ENCODE measurements at places on chromosomes 6 and 20. TPM values are rescaled to one million over a fixed set of nuclear protein-coding genes. Genes with fewer than 3 reads are reported as not detected.

- H3K36me3 ChIP-seq, result no peaks in the 10 kb centered on the region
- no peak overlapping the region for H3K4me3 ChIP-seq
- no peak overlapping the region for H3K27ac ChIP-seq
Observed at GRCh38 chr6:13454286-13455221, 32.8 kb downstream of the GFOD1 start.

DNA sequence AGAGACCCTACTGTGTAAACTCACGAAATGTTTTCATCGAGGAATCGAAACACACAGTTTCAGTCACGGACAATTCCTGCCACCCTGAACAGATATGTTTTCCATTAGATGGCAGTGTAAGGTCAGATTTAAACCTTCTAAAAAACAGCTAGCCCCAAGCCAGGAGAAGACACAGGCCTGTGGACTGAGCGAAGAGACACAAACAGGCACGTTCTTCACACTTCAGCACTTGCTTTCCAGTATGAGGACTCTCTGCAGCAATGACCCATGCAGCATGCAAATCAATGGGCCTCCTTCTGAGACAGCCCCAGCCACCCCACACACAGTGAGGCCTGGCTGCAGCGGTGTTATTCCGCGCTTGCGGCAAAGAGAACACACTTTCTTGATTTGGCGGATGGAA, 31.9 kb downstream of the HUS1B start:
- H3K36me3 ChIP-seq, result peaks cover 6% of the 10 kb centered on the region
- peak; percentile 66 for DNase-seq
- peak overlapping the region; percentile 12 for H3K27ac ChIP-seq
- H3K4me1 ChIP-seq, result peaks cover 33% of the 10 kb centered on the region
- H3K27me3 ChIP-seq, result no peaks in the 10 kb centered on the region

DNA sequence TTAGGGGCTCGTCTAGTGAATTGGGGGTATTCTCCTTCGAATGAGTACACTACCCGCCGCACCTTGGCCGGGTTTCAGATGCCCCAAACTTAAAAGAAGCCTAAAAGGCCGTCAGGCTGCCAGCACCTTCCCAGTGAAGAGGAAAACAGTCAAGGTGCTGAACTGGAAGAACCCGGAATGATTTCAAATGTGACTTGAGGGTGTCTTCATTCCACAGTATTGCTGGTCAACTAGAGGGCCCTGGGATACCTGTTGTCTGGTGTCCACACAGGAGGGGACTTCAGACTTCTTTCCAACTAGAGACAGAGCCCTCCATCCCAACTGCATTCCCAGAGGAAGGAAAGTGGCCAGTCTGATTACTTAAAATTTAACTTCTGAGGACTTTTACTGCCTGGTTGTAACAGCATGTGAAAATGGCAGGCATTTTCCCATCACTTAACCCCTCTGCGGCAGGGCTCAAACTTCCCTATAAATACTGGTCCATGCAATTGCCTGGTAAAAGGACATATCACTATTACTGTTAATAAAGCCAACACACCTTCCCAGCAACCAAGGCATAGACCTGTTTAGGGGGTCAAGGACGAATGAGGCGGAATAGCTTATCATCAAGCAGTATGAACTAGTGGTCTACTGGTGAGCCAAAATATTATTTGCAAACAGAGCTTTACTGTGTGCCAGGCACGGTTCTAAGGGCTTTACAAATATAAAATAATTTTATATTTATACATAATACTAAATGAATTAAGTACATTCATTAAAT, 651 bp upstream of the SAMHD1 start:
- peak overlapping the region; percentile 83 for H3K27ac ChIP-seq
- peaks cover 21% of the 10 kb centered on the region for H3K4me1 ChIP-seq
- no peak for DNase-seq

- no peaks in the 10 kb centered on the region for H3K36me3 ChIP-seq
- no peaks in the 10 kb centered on the region for H3K4me1 ChIP-seq
- peaks cover 2% of the 10 kb centered on the region for H3K27me3 ChIP-seq
- H3K27ac ChIP-seq, result no peak overlapping the region
- H3K4me3 ChIP-seq, result no peak overlapping the region
Observed at GRCh38 chr6:324116-324728, 31.9 kb downstream of the DUSP22 start.

- no peaks in the 10 kb centered on the region for H3K4me1 ChIP-seq
- H3K36me3 ChIP-seq, result no peaks in the 10 kb centered on the region
- no peak for DNase-seq
Observed at GRCh38 chr6:137496368-137496767, 2.2 kb upstream of the OLIG3 start.

Gene FHL5
- total RNA-seq, result not detected

Gene RBM38
- 4.4 TPM for total RNA-seq

DNA sequence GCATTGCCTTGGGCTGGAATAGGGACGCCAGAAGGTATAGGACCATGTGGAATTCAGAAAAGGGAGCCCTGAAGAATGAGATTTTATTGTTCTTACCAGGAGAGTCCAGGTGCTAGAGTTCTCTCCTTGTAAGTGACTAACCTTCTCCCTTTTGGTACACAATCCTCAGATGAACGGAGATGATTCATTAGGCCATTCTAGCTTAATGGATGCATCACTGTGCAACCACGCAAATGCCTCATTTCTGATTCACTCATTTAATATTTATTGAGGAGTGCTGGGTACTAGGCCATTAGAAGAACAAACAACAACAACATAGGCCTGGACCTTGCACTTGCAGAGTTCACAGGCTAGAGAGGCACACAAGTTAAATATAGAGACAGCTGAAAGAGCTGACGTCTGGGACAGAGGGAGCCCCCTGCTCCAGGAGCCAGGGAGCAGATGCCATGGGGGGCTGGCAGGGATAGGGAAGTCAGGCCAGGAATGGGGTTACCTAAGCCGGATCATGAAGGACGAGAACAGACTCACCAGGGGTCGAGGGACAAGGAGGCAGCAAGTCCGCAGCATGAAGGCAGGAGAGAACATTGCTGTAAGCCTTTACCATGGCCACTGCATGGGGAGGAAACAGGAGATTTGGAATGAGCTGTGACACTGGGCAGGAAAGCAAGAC, 179.5 kb upstream of the AKAP12 start:
- H3K27me3 ChIP-seq, result no peaks in the 10 kb centered on the region
- H3K27ac ChIP-seq, result peak overlapping the region; percentile 98
- H3K4me1 ChIP-seq, result peaks cover 42% of the 10 kb centered on the region
- peak; percentile 94 for DNase-seq
- H3K36me3 ChIP-seq, result peaks cover 24% of the 10 kb centered on the region
- peak overlapping the region; percentile 71 for H3K4me3 ChIP-seq

- H3K27me3 ChIP-seq, result peaks cover 3% of the 10 kb centered on the region
- peak overlapping the region; percentile 92 for H3K4me3 ChIP-seq
- H3K4me1 ChIP-seq, result peaks cover 72% of the 10 kb centered on the region
Observed at GRCh38 chr6:31822036-31822821, 5.3 kb upstream of the HSPA1B start.
